Astrocyte of the cerebellum (primary cell): ENCODE measurements at places on chromosomes 2 and 18.

GRCh38 chr18:45376193-45376592 lies 239.1 kb upstream of the SLC14A2 start:
- no peak for DNase-seq

DNA sequence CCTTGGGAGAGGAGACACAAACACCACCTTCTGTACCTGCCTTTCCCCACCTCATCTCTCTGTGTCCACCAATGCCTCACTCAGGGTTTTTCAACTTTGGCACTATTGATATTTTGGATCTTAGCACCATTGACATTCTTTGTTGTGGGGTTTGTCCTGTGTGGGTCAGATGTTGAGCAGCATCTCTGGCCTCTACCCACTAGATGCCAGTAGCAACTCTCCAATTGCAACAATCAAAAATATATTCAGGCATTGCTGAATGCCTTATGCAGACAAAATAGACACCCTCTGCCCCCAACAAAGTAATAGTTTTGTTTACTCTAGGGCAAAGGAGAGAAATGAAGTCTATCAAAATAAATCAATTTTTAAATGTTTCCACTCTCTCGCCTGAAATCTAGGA lies 1384.3 kb upstream of the NXPH2 start:
- no peak for DNase-seq

DNA sequence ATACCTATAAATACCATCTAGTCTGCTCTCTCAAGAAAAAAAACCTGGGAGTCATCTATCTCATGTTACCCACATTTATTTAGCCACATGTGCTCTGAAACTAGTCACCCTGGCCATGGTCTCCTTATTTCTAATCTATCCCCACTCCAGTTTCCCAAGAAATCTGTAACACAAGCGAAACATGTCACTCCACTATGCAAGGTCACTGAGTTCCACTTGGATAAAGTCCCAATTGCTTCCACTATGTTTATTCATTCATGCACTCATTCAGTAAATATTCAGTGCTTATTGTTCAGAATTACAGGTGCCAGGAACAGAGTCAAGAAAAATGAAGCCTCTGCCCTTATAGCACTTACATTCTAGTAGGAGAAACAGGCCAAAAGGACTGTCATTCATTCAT lies 369.4 kb upstream of the CYRIA start:
- DNase-seq = no peak

GRCh38 chr2:213246497-213247281 lies 37.6 kb upstream of the SPAG16 start:
- DNase-seq = peak; percentile 38

- DNase-seq = no peak
Observed at GRCh38 chr18:33700513-33700976, 122.5 kb downstream of the ASXL3 start.

GRCh38 chr18:37348729-37349128 lies 216.9 kb downstream of the CELF4 start:
- no peak for DNase-seq

- DNase-seq = no peak
Observed at GRCh38 chr2:134073023-134073422, 180.8 kb upstream of the MGAT5 start.

- DNase-seq = no peak
Observed at GRCh38 chr2:47152803-47153202, 2.3 kb downstream of the STPG4 start.

DNA sequence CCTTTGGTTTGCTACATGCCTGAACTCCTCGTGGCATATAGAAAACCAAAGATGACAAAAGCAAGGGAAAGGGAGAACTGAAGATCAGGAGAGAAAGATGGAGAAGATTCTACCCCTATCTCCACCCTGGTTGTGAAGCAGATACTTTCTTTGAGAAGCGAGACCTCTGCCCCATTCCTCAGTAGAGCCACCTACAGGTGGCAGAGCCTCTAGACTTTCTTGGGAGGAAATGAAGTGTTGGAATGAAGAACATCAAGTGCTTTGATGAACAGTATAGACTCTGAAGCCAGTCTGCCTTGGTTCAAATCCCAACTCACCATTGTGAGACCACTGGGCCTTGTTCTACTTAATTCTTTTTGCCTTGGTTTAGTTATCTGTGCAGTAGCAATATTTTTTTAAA lies 348.8 kb upstream of the ETAA1 start:
- DNase-seq = no peak

DNA sequence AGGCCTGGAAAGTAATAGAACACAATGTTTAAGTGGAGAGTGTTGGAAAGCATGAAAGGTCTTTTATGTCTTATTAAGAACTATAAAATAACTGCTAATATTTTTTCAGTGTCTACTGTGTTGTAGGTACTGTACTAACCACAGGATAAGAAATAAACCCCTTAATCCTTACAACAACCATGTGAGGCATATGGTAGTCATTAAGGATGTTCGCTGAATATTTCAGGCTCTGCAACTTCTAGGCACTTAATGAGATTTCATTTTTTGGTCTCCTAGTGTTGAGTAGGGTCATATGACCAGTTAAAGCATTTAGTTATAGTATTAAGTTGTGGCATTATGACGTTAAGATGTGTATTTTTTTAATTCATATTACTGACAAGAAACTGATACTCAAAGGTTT lies 346.6 kb upstream of the KCNH7 start:
- DNase-seq = no peak

DNA sequence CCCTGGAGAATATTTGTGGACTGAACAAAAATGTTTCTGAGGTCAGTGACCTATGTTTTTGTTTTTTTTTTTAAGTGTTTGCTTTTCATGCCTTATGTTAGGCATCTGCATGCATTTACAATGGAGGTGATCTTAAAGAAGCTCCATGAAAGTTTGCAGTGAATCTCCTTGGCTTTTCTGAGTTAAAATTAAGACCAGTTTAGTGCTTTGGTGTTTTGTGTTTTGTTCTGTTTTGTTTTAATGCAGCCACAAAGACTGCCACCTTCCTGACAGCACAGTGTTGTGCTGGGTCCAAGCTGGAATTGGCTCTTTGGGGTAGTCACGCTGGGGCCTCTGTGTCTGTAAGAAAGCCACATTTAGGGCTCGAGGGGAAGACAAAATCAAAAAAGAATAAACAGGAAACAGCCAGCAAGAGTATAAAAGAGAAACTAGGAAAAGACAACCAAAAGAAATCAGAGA lies 396.2 kb downstream of the ARHGAP15 start:
- no peak for DNase-seq

DNA sequence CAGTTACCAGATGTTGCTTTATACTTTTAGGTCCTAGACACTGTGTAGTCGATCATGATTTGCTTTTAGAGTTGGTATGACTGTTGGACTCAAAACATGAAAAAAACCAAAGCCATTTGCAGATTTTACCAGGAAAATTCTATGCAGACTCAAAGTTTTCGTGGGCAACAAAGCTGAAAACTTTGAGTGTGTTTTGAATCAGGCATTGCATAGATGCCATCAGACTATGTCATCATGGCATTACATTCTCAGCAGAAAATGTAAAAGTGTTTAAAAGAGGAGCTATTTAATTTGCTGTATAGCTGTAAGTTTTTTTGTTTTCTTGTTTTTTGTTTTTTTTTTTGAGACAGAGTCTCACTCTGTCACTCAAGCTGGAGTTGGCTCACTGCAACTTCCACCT lies 43.5 kb upstream of the ELAC1 start:
- no peak for DNase-seq

DNA sequence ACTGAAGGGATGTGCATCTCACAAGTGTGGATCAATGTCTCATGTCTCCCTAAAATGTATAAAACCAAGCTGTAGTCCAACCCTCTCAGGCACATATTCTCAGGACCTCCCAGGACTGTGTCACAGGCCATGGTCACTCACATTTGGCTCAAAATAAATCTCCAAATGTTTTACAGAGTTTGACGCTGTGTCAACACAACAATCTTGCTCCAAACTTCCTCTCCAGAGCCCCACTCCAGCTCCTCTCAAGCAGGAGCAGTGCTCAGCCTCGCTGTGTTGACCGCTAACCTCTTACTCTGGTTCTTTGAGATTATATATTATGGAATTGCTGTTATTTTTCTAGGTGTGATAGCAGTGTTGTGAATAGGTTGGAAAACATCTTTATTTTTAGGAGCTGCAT lies 56.2 kb downstream of the CYP27C1 start:
- no peak for DNase-seq

- no peak for DNase-seq
Observed at GRCh38 chr2:217740756-217741155, 262.0 kb downstream of the TNS1 start.

DNA sequence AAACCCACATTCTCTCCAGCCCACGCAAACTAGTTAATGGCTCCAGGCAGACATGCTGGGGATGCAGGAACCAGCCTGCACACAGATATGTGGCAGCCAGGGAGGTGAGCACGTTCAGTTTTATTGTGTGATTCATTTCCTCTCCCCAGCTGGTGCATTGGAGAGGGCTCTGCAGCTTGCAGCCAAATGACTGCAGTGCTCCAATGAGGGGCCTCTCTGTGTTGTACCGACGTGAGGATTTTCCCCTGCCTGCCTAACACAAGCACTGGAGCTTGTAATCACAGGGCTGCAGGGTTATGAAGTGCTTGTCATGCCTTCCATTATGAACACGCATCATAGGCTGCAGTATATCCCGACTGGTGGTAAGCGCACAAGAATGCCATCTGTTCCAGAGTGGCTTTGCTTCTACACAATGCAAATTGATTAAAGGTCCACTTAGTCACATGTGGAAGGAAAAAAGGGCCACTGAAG lies 92.3 kb upstream of the THUMPD2 start:
- DNase-seq = peak; percentile 54

GRCh38 chr2:38095996-38096861 lies 20.3 kb upstream of the CYP1B1 start:
- no peak for DNase-seq

DNA sequence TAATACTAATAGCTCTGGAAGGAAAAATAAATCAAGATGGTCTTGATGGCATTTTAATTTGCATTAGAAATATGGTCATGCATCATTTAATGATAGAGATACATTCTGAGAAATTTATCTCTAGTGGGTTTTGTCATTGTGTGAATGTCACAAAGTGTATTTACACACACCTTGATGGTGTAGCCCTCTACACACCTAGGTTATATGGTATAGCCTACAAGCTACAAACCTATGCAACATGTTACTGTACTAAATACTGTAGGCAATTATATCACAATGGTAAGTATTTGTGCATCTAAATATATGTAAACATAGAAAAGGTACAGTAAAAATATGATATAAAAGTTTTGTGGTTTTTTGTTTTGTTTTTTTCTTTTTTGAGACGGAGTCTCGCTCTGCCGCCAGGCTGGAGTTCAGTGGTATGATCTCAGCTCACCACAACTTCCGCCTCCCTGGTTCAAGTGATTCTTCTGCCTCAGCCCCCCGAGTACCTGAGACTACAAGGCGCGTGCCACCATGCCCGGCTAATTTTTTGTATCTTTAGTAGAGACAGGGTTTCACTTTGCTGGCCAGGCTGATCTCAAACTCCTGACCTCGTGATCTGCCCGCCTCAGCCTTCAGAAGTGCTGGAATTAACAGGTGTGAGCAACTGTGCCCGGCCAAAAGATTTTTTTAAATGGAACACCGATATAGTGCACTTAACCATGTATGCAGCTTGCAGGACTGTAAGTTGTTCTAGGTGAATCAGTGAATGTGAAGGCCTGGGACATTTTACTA lies 83.7 kb upstream of the UBXN4 start:
- DNase-seq = no peak

DNA sequence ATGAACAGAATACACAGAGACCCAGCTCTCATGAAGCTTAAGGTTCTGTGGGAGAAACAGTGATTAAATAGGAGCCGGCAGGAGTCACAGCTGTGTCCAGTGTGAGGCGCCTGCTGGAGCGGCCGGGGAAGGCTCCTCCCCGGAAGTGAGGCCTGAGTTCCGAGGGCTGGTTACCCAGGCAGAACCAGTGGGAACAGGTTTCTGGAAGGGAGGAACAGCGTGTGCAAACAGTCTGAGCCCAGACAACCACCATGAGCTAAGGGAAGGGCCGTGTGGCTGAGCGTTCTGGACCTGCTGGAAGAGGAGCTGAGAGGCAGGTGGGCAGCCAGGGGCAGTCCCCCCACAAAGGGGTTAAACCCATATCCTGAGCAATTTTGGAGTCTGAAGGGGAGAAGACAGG lies 26.0 kb upstream of the NPAS2 start:
- no peak for DNase-seq

- no peak for DNase-seq
Observed at GRCh38 chr2:64773461-64774118, 119.9 kb upstream of the SERTAD2 start.

- DNase-seq = no peak
Observed at GRCh38 chr2:30428348-30428662, 18.7 kb upstream of the LCLAT1 start.

DNA sequence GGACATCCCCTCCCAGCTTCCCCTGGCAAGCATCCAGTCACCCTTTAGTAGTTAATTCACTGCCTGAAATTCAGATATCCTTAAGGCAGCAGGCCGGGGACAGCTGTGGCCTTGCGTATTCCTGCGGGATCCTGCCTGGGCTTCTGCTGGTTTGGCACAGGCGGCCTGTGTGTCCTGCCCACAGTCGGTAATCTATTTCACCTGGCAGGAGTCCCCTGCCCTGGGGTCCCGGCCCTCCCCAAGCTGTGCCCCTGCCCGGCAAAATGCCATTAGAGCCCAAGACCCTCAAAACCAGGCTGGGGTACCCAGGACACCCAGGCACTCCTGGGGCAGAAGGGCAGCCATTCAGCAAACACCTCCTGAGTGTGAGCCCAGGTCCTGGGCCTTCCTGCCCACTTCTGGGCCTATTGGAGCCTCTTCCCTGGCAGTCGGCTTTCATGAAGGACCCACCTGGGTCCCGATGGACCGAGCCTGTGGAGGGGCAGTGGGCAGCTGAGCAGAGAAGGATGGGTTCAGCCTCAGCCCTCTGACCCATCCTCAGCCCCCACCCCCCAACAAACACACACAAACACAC lies 11.6 kb downstream of the CROCC2 start:
- DNase-seq = no peak

DNA sequence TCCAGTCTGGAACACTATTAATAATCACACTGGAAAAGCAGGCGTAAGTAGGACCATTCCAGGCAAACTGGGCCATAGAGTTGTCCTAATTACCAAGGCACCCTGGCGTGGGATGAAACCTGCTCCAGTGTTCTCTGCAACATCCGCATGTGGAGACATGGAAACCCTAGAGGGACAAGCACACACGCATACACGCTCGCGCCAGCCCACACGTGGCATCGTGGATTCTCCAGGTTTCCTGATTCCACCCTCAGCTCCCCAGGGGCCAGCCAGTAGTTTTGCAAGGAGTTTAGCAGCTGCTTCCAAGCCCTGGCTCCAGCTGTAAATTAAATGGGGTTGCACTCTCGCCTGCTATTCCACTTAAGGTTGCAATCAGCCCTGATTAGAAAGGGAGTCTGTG lies 127.7 kb downstream of the DYSF start:
- no peak for DNase-seq

GRCh38 chr2:224104668-224105386 lies 65.7 kb upstream of the SERPINE2 start:
- no peak for DNase-seq

GRCh38 chr18:47254341-47254939 lies 3.0 kb upstream of the SKOR2 start:
- peak; percentile 28 for DNase-seq

DNA sequence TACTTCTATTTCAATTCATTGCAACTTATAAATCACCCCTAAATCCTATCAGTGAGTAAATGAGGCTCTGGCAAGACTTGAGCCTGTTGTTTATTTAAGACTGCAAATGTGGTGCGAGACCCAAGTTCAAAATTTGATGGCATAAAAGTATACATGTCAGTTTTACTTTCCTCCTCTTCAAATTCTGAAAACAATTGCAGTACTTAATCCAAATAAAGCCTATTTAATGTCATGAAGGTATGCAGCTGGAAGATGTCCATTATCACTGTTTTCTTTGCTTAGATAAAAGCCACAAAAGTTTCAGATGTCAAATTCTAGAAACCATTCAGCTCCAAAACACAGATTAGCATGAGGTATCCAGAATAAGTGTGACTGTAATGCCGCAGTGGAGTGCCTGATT lies 3.3 kb downstream of the APCDD1 start:
- peak; percentile 16 for DNase-seq
